GF-D8 (cell line): ENCODE measurements at places on chromosomes 6 and 20.

GRCh38 chr20:58921564-58921963 lies 59.5 kb upstream of the NELFCD start:
- DNase-seq = no peak

- DNase-seq = no peak
These were observed 5.3 kb upstream of the RANBP9 start for GRCh38 chr6:13716955-13717295.

GRCh38 chr6:112563368-112563767 lies 216.2 kb downstream of the RFPL4B start:
- no peak for DNase-seq

DNA sequence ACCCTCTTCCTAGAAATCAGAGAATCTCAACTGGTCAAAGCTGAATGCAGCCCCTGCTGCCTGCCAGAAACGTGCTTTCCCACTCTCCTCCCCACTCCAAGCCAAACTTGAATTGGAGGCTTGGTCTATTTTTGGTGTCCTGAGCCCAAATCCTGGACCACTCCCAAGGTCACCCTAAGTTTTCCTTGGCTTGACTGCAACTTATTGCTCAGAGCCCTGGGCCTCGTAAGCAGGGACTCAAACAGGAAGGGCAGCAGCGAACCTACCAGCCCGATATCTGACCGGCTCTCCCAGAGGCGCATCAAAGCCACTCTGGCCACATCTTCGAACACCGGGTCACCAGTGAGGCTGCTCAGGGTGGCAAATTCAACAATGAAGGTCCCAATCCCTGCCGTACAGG lies 12.7 kb downstream of the EDEM2 start:
- DNase-seq = no peak

- no peak for DNase-seq
These were observed 46.4 kb upstream of the COL21A1 start for GRCh38 chr6:56293781-56294180.

- DNase-seq = no peak
These were observed 429.6 kb upstream of the JARID2 start for GRCh38 chr6:14816116-14816859.

DNA sequence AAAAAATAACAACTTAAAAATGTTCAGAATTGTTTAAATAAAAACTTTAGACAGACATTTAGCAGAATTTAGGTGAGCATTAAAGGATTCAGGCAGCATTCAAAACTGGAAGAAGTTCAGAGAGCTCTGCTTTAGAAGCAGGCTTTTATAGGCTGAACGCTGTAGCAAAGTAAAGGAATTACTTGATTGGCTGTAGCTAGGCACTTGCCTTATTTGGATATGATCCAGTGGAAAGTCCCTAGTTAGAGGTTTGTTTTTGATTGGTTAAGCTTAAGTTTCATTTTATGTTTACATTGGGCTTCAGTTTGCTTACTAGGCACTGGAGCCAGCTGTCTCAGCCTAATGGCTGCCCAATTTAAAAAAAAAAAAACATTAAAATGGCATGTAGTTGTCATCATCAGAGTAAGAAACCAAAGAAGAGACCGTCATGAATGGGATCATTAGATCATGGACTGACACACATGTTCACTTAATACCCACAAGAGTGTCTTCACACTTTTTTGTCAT lies 65.1 kb downstream of the CBFA2T2 start:
- no peak for DNase-seq
